ENCODE measurements at places on chromosomes 7 and 10. TPM values are rescaled to one million over a fixed set of nuclear protein-coding genes. Genes with fewer than 3 reads are reported as not detected.

Gene FAM204A
- total RNA-seq = 49.6 TPM

Gene TDRD1
- not detected for total RNA-seq

Gene TWIST1
- total RNA-seq = not detected

Gene ZNF804B
- total RNA-seq = not detected

Gene HECW1
- total RNA-seq = 35.3 TPM

Gene GHRHR
- total RNA-seq = not detected

Gene HK1
- total RNA-seq = 117 TPM

Gene FAM25C
- not detected for total RNA-seq

Gene DHX32
- 45.3 TPM for total RNA-seq

Gene ATG9B
- total RNA-seq = 0.68 TPM

Gene CLRN3
- total RNA-seq = not detected

Gene DLD
- 8.1 TPM for total RNA-seq

Gene MEOX2
- total RNA-seq = not detected

Gene STYXL1
- total RNA-seq = 129 TPM

Gene DGKI
- 1.1 TPM for total RNA-seq

Gene ADIRF
- not detected for total RNA-seq
